Tibial nerve (tissue), 4 donors: ENCODE measurements at places on chromosomes 7 and 10. TPM values are rescaled to one million over a fixed set of nuclear protein-coding genes. Genes with fewer than 3 reads are reported as not detected.

Gene AS3MT
- total RNA-seq: 5.4 TPM

Gene PTPN20
- total RNA-seq: 1.8 TPM

Gene DYNC1I1
- total RNA-seq: 10.2 TPM

DNA sequence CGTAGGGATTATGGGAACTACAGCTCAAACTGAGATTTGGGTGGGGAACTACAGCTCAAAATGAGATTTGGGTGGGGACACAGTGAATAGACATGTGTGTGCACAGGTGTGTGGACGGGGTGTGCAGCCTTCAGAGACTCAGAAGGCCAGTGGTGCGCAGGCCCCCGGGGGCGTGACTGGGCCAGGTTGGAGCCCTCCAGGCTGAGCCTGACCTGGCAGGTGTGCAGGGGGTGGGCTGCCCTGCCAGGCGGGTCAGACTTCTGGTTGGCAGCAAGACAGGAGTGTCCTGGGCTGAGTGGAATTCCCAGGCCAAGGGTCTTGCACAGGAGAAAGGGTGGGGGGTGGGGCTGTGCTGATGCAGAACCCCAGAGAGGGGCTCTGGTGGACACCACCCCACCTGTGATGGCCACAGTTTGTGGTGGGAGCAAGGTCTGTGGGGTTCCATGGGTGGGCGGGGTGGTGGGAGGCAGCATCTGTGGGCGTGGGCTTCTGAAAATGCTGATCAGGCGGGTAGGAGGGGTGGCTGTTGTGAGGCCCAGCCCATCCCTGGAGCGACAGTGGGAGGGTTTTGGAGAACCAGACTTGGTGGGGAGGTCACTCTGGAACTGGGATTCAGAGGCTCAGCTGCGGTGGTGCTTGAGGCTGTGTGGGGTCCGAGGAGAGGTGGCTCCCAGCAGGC lies 29.3 kb upstream of the PSMG3 start:
- H3K4me1 ChIP-seq: no peaks in the 10 kb centered on the region
- no peak for DNase-seq
- H3K27me3 ChIP-seq: no peaks in the 10 kb centered on the region
- H3K4me3 ChIP-seq: no peak overlapping the region
- no peak overlapping the region for H3K27ac ChIP-seq
- H3K36me3 ChIP-seq: no peaks in the 10 kb centered on the region

DNA sequence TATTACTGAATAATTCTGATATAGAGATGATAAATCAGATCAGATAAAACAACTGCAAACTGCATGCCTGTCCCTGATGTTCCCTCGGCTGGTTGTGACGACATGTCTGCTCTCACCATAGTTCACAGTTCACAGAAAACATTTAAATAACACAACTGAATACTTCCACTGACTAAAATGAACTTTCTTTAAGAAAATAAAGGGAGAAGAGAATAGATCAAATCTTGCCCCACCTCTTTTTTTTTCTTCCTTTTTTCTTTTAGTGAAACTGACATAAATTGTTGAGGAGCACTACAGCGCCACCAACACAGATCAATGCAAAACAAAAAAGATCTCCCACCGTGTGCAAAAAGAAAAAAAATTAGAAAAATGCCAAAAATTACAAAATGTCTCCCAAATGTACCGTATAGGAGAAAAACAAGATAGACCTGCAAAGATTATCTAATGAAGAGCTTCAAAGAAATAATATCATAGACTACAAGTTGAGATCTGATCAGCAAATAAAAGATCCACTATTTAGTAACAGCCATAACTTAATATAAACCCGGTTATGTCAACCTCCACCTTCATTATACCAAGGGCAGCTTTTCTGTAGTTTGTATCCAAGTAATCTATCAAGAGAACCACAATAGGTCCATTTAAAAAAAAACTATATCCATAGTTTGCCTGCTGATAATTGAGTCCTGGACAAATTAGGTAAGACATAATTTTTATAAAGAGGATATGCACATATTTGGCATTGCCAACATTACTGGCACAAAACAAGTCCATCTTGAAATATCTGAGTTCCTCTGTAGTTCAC lies 30.7 kb upstream of the EPC1 start:
- peak overlapping the region; percentile 60 for H3K4me3 ChIP-seq
- no peaks in the 10 kb centered on the region for H3K36me3 ChIP-seq
- peak; percentile 28 for DNase-seq
- no peaks in the 10 kb centered on the region for H3K27me3 ChIP-seq
- peaks cover 20% of the 10 kb centered on the region for H3K4me1 ChIP-seq

- no peak overlapping the region for H3K4me3 ChIP-seq
- no peaks in the 10 kb centered on the region for H3K27me3 ChIP-seq
- no peaks in the 10 kb centered on the region for H3K36me3 ChIP-seq
- H3K27ac ChIP-seq: no peak overlapping the region
- no peaks in the 10 kb centered on the region for H3K4me1 ChIP-seq
These were observed 154.8 kb upstream of the TMEM196 start for GRCh38 chr7:19928247-19928646.

DNA sequence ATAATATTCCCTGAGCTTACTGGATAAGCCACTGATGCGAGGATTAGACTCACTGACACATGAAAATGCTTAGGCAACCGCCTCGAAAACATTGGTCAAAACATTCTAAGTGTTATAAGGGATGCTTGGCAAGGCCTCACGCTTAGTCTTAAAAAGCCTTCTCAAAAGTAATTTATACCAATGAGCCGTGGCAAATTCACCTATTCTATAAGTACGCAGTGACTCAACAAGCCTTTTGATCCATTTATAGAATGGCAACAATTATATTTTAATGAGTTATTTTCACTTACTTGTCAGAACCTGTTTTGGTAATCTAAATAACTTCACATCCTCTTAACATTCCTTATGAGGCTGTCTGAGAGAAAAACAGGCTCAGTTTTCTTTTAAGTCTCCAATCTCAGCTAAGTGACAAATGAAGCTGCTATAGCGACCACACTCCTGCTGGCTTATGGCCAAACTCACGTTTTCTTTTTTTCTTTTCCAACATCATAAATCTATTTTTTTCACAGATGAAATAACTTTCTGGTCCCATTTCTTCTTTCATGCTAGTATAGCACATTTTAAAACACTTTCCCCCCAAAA lies 121.2 kb upstream of the AFAP1L2 start:
- peak overlapping the region; percentile 85 for H3K27ac ChIP-seq

DNA sequence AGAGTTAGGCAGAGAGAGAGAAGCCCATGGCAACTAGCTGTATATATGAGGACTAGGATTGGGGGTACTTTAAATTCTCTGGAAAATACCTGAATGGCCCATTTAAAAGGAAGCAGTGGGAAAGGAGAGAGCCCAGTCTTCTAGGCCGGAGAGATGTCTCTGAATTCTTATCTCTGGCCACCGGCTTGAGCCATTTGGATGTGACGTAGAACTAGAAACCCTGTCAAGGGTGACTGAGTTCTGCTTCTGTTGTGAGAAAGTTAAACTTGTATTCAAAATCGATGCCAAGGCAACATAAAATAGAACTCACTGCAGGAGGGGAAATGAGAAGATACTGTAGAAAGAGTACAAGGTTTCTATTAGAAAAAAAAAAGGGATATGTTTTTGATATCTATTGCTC lies 6.3 kb upstream of the GSTK1 start:
- no peak overlapping the region for H3K27ac ChIP-seq
- no peaks in the 10 kb centered on the region for H3K27me3 ChIP-seq
- no peak for DNase-seq
- no peaks in the 10 kb centered on the region for H3K4me1 ChIP-seq

DNA sequence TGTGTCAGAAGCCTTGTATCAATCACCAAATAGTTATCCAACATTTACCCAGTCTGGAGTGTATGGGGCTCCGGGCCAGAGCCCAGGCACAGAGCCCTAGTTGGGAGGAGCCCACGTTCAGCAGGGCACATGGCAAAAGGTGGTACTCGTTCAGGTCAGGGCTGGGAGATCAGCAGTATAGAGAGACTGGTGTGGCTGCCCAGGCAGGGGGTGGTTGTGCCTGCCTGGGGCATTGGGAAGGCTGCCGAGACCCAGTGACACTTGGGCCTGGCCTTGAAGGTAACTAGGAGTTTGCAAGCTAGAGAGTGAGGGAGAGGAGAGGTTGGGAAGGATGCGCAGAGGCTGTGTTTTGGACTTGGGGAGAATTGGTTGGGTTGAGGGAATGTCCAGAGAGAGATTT lies 48.9 kb upstream of the IGFBP3 start:
- peaks cover 9% of the 10 kb centered on the region for H3K4me1 ChIP-seq
- no peak overlapping the region for H3K4me3 ChIP-seq
- no peak for DNase-seq
- no peaks in the 10 kb centered on the region for H3K36me3 ChIP-seq
- no peak overlapping the region for H3K27ac ChIP-seq
- H3K27me3 ChIP-seq: no peaks in the 10 kb centered on the region

DNA sequence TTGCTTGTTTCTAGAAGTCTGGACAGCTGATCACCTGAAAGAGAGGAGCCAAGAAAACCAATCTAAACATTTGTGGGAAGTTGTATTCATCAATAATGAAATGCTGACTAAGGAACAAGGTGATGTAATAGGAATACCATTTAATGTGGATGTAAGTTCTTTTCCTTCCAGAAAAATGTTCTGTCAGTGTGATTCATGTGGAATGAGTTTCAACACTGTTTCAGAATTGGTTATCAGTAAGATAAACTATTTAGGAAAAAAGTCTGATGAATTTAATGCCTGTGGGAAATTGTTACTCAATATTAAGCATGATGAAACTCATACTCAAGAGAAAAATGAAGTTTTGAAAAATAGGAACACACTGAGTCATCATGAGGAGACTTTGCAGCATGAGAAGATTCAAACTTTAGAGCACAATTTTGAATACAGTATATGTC lies 39.8 kb upstream of the ZNF37A start:
- H3K4me1 ChIP-seq: no peaks in the 10 kb centered on the region
- H3K27ac ChIP-seq: no peak overlapping the region
- DNase-seq: no peak
- no peaks in the 10 kb centered on the region for H3K36me3 ChIP-seq
- H3K4me3 ChIP-seq: no peak overlapping the region
